ENCODE measurements at places on chromosomes 6 and 20. TPM values are rescaled to one million over a fixed set of nuclear protein-coding genes. Genes with fewer than 3 reads are reported as not detected.

GHRH gene
- polyA plus RNA-seq, result not detected

DNA sequence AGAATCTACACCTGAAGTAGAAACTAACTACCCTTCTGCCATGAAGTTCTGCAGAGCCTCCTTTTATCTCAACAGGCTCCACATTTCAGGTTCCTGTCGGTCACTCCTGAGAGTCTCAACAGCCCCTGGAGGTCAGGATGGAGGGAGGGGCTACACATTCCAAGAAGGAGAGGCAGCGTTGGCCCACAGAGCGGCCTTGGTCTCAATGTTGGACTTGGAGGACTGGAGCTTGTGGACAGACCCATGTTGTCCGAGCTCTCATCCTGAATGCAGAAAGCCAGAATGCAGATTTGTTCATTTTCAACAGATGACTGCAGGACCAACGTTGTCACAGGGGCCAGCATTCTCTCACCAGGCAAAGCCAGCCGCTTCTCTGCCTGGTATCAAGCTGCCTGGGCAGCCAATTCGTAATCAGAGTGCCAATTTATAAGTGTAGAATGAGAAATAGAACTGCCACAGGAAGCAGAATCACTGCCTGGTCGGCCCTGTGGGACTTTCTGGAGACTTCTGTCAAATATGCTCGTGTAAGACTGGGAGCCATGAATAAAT lies 212.5 kb upstream of the SNX9 start:
- H3K4me3 ChIP-seq, result no peak overlapping the region
- peaks cover 20% of the 10 kb centered on the region for H3K4me1 ChIP-seq
- no peaks in the 10 kb centered on the region for H3K27me3 ChIP-seq
- no peak overlapping the region for H3K27ac ChIP-seq
- H3K36me3 ChIP-seq, result no peaks in the 10 kb centered on the region

GRCh38 chr20:23164176-23164601 lies 78.1 kb upstream of the CD93 start:
- H3K4me1 ChIP-seq, result peaks cover 23% of the 10 kb centered on the region
- no peak for DNase-seq
- H3K27ac ChIP-seq, result no peak overlapping the region
- no peaks in the 10 kb centered on the region for H3K27me3 ChIP-seq
- H3K4me3 ChIP-seq, result no peak overlapping the region

GRCh38 chr20:44188752-44189151 lies 1.8 kb upstream of the JPH2 start:
- no peaks in the 10 kb centered on the region for H3K27me3 ChIP-seq
- no peak for DNase-seq
- peak overlapping the region; percentile 88 for H3K27ac ChIP-seq
- H3K4me1 ChIP-seq, result peaks cover 13% of the 10 kb centered on the region
- no peak overlapping the region for H3K4me3 ChIP-seq

- H3K27me3 ChIP-seq, result no peaks in the 10 kb centered on the region
- DNase-seq, result no peak
- H3K4me3 ChIP-seq, result no peak overlapping the region
- no peak overlapping the region for H3K27ac ChIP-seq
- H3K4me1 ChIP-seq, result no peaks in the 10 kb centered on the region
Observed at GRCh38 chr6:37643851-37644672, 53.6 kb downstream of the MDGA1 start.

SLPI gene
- polyA plus RNA-seq, result 3.7 TPM

- no peak overlapping the region for H3K4me3 ChIP-seq
- peaks cover 8% of the 10 kb centered on the region for H3K4me1 ChIP-seq
- no peak overlapping the region for H3K27ac ChIP-seq
Observed at GRCh38 chr20:38208088-38208487, 43.0 kb upstream of the TGM2 start.

DNA sequence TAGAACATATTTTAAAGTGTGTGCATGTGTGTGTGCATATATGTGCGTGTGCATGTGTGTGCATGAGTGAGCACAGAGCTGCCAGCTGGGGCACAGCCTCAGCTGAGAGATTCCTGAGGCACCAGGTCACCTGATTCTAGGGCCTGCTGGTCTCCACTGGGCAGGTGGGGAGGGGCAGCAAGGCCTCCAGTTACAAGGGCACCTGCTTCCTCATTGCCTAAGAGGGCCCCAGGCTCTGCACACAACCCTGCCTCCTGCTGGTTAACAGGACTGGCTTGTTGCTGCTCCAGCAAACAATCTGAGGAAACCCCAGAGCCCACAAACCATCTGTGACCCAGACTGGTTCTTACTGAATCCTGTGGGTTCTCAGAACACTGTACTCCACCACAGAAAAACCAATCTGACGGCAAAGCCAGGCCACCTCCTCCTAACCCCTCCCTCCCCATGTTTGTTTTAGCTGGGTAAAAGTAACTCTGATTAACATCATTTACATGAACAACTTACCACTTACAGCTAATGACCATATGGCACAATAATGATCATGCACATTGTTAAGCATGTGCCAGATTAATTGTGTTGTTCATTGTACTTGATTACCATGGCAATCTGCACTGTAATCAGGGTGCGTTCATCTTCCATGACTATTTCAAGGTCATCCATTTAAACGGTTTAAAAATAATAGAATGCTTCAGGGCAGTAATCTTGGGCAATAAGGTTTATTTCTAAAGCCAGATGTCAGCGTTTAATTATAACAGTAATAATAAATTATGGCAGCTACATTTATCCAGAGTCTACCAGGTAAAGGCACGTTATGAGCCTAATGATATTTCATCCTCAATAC lies 23.1 kb upstream of the UBE2J1 start:
- H3K4me1 ChIP-seq, result no peaks in the 10 kb centered on the region
- no peaks in the 10 kb centered on the region for H3K27me3 ChIP-seq
- H3K36me3 ChIP-seq, result no peaks in the 10 kb centered on the region
- DNase-seq, result no peak

PLN gene
- 0.49 TPM for polyA plus RNA-seq
